HFFc6 (cell line): ENCODE measurements at places on chromosomes 4 and X. TPM values are rescaled to one million over a fixed set of nuclear protein-coding genes. Genes with fewer than 3 reads are reported as not detected.

DNA sequence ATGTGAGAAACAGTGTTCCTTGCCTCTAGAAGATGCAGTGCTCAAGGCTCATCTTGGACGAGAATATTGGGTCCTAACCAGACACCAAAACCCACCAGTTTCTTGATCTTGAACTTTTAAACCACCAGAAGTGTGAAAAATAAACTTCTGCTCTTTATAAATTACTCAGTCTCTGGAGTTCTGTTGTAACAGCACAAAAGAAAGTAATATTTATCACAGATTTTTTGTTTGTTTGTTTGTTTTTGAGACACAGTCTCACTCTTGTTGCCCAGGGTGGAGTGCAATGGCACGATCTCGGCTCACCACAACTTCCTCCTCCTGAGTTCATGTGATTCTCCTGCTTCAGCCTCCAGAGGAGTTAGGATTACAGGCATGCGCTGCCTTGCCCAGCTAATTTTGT lies 371.1 kb upstream of the NDST4 start:
- H3K27ac ChIP-seq = no peak overlapping the region
- H3K4me3 ChIP-seq = no peak overlapping the region
- H3K27me3 ChIP-seq = no peaks in the 10 kb centered on the region; the same call in 1 of the 2 replicates
- no peaks in the 10 kb centered on the region for H3K36me3 ChIP-seq
- no peaks in the 10 kb centered on the region for H3K4me1 ChIP-seq
- no peak for DNase-seq

GRCh38 chrX:19342331-19342906 lies 1.3 kb upstream of the PDHA1 start:
- no peak overlapping the region for H3K27ac ChIP-seq
- DNase-seq = peak; percentile 22
- H3K4me3 ChIP-seq = peak overlapping the region; percentile 87
- H3K4me1 ChIP-seq = peaks cover 15% of the 10 kb centered on the region

The RASL11B gene
- 0.15 to 0.33 TPM in 2 of 3 replicates, not detected in the other for total RNA-seq

The S100G gene
- total RNA-seq = not detected in 3 replicates

DNA sequence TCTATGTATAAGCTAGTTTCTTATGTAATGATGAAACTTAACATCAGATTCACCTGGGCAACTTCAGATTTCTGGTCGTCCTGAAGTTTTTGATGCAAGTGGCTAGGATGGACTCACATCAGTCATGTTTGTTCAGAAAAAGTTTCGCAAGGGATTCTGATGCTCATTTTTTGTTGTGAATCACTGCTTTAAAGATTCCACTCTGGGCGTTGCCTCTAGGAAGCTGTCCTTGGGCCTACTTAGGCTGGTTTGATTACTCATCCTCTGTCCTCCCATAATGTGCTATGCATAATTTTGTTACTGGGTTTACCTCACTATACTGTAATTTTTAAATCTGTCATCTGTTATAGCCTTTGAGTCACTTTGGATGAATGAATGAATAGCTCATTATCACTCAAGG lies 30.8 kb downstream of the HERC3 start:
- H3K27ac ChIP-seq = peak overlapping the region; percentile 85
- H3K27me3 ChIP-seq = no peaks in the 10 kb centered on the region; the same call in 1 of the 2 replicates
- H3K4me3 ChIP-seq = peak overlapping the region; percentile 65
- H3K36me3 ChIP-seq = peaks cover 14% of the 10 kb centered on the region
- H3K4me1 ChIP-seq = peaks cover 68% of the 10 kb centered on the region

The PITX2 gene
- 15.9 and 18.8 TPM in 2 replicates for total RNA-seq

DNA sequence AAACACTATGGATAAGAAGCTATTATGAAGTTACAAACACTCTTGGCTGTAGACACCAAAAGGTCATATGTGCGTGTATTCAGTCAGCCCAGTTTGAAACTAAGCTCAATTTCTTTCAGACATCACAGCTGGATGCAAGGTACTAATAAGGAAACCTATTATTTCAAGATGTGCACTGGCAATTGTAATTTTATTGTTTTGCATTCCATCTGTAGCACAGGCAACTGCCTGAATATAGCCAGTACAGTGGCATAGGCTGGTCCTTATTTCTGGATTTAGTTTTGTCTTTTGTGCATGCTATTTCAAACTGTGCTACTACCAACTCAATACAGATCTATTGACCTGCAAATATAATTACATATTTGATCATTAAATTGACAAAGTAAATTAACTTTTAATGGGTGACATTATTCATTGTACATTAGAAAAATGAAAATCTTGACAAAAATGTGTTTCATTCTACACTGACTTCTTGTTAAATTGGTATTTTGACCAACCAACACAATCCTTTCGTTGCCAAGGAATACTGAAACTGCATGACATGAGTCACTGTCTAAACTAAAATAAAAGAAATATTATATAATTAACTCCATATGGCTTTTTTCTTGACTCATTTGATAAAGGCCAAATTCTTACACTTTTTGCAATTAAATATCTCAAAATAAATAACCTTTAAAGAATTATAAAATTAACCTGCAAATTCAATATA lies 594.3 kb upstream of the ADGRL3 start:
- H3K36me3 ChIP-seq = peaks cover 4% of the 10 kb centered on the region; the same call in 1 of the 2 replicates
- H3K27me3 ChIP-seq = no peaks in the 10 kb centered on the region
- H3K4me3 ChIP-seq = peak overlapping the region; percentile 53
- peaks cover 45% of the 10 kb centered on the region for H3K4me1 ChIP-seq
- peak overlapping the region; percentile 70 for H3K27ac ChIP-seq
- peak; percentile 60 for DNase-seq

DNA sequence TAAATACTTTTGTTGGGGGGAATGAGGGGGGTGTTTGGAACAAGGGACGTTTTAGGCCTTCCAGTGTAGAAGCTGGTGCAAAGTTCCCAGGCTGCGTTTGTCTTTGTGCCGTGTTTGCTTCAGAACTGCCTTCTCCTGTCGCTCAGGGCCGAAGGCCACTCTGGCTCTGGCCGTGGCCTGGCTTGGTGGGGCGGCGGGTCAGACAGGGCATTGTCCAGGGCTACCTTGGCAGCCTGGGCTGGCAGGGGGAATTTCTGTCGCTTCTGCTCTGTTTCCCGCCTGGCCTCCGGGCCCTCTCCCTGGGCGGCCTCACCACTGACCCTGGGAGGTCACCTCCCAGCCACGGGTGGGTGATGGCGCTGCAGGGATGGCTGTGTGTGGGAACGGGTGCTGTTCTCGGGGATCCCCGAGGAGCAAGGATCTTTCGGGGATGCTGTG lies 140.0 kb downstream of the COL4A6 start:
- peaks cover 4% of the 10 kb centered on the region; the same call in 1 of the 2 replicates for H3K4me1 ChIP-seq
- no peak overlapping the region for H3K27ac ChIP-seq
- H3K36me3 ChIP-seq = no peaks in the 10 kb centered on the region
- no peak for DNase-seq
- no peak overlapping the region for H3K4me3 ChIP-seq

The CASK gene
- 33.1 to 35.3 TPM (median 34.1 TPM) in 3 replicates for total RNA-seq

- no peaks in the 10 kb centered on the region for H3K36me3 ChIP-seq
- no peaks in the 10 kb centered on the region; the same call in none of the 2 replicates for H3K27me3 ChIP-seq
- no peak overlapping the region; the same call in 1 of the 2 replicates for H3K27ac ChIP-seq
- H3K4me1 ChIP-seq = peaks cover 78% of the 10 kb centered on the region
- H3K4me3 ChIP-seq = no peak overlapping the region
Observed at GRCh38 chr4:152104356-152104755, 343.5 kb upstream of the GATB start.

The CLGN gene
- 0.19 to 0.53 TPM in 2 of 3 replicates, not detected in the other for total RNA-seq

DNA sequence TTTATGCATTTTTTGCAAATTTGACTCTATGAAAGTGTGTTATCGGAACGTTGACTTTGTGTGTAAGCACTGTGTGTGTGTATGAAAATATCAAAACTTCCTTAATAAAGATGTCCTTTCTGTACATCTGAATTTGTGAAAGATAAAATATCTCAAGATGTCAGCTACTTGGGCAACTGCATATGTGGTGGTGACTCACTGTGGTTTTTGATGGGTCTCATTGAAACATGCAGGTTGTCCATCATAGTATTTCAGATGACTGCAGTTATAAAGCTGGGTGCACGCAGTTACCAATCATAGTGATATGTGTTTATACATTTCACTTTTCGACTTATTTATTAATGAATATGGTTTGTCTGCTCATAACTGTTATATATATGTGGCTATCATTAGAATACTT lies 19.7 kb upstream of the BBS12 start:
- no peak overlapping the region for H3K27ac ChIP-seq
- no peak overlapping the region for H3K4me3 ChIP-seq
- H3K27me3 ChIP-seq = no peaks in the 10 kb centered on the region
- no peaks in the 10 kb centered on the region for H3K36me3 ChIP-seq
